ENCODE measurements at places on chromosomes 13 and 19. TPM values are rescaled to one million over a fixed set of nuclear protein-coding genes. Genes with fewer than 3 reads are reported as not detected.
A peak's percentile ranks its signal among the peaks of the same experiment; 100 is the strongest.

SCEL gene
- total RNA-seq: 0.54 TPM

SHISA7 gene
- not detected for total RNA-seq

RNF225 gene
- not detected for total RNA-seq

KEAP1 gene
- total RNA-seq: 73.1 TPM

MEIS3 gene
- total RNA-seq: 37.2 TPM

SMIM24 gene
- total RNA-seq: not detected

MEIOSIN gene
- total RNA-seq: not detected

CGB1 gene
- not detected for total RNA-seq

TEKTIP1 gene
- total RNA-seq: not detected

TBCB gene
- 116 TPM for total RNA-seq

OLFM2 gene
- 8.5 TPM for total RNA-seq

SRRM5 gene
- not detected for total RNA-seq

GIPR gene
- not detected for total RNA-seq

GRCh38 chr13:39095500-39095899 is 57.2 kb downstream of the NHLRC3 start:
- no peak for ATAC-seq

DNA sequence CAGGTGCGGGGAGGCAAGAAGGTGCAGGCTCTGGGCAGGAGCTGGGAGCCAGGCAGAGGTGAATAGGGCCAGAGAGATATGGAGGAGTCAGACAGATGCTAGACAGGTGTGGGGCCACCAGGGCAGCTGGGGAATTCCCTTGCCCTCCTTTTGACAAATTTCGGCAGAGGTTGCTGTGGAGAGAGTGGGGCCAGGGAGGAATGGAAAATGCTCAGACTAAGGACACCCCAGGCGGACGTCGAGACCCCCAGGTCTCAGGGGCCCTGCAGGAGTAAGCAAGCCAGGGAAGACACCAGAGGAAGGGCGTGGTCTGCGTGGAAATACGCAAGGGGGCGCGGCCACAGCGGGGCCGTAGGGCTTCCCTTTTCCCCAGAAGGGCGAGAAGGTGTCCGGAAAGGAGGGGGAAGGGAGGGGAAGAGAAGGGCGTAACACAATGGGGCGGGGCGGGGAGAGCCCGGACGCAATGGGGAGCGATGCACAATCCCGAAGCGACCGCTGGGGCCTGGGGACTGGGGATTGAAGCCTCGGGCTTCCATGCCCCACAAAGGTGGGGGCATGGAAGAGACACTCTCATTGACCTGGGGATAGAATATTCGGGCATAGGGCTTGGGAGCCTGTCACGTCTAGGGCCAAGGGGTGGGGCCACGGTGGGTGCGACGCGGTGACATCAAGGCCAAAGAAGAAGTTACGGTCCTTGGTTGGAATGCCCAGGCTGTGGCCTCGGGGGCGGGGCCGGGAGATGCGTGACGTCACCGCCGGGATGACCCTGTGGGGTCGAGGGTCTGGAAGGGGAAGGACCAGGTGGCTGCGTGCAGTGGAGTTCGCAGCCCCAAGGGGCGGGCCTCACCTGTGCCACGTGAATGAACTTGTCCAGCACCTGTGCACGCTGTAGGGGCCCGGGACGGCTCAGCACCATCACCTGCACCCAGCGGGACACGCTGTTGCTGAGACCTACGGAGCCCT is 8.2 kb downstream of the RASGRP4 start:
- ATAC-seq: peak; percentile 68

GRCh38 chr13:51158365-51158764 is 47.3 kb upstream of the C13orf42 start:
- no peak for ATAC-seq

GRCh38 chr13:107370015-107370785 is 802.3 kb upstream of the ARGLU1 start:
- ATAC-seq: no peak

DNA sequence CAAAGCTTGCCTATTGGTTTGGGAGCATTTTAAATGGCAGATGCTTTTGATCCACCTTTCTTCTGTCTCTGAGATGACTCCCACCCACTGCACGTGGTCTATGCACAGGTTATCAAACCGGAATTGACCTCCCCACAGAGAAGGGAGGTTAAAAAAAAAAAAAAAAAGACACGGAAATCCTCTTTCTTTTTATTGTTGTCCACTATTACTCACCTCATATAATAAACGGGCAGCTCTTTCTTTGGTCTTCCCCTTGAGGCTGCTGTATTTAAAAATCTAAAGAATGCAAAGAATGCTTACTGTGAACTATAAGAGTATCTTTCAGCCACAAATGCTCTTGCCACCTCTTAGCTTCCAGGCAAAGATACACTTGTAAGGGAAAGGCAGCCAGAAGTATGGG is 329.7 kb downstream of the NDFIP2 start:
- no peak for ATAC-seq

DNA sequence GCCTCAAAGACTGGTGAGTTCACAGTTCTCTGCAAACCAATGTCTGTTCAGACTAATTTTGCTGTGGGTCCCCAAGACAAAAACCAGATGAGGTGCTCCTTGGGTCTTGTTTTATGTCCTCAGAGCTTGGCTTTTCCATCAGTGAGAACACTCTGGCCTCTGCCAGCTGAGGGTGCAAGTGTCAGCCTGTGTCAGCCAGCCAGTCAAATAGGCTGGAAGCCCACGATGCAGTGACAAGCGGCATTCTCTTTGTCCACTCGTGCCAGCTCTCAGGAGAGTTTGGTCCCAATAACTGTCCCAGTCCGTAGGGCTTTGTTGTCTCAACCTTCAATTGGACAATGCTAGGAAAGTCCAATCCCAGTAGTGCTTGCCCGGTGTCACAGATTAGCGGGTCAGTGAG is 9.4 kb upstream of the AKT2 start:
- ATAC-seq: no peak

GRCh38 chr13:68125087-68125480 is 894.9 kb upstream of the PCDH9 start:
- no peak for ATAC-seq

GRCh38 chr19:55178781-55179599 is 1.1 kb downstream of the SYT5 start:
- ATAC-seq: peak; percentile 40

GRCh38 chr13:114272977-114273376 is 8.4 kb upstream of the UPF3A start:
- no peak for ATAC-seq

- ATAC-seq: peak; percentile 34
These were observed 750 bp downstream of the RAB20 start for GRCh38 chr13:110560601-110561343.

GRCh38 chr19:55681131-55682092 is 6.4 kb downstream of the EPN1 start:
- no peak for ATAC-seq

- no peak for ATAC-seq
These were observed 18.6 kb downstream of the ZNF233 start for GRCh38 chr19:44278181-44278690.

DNA sequence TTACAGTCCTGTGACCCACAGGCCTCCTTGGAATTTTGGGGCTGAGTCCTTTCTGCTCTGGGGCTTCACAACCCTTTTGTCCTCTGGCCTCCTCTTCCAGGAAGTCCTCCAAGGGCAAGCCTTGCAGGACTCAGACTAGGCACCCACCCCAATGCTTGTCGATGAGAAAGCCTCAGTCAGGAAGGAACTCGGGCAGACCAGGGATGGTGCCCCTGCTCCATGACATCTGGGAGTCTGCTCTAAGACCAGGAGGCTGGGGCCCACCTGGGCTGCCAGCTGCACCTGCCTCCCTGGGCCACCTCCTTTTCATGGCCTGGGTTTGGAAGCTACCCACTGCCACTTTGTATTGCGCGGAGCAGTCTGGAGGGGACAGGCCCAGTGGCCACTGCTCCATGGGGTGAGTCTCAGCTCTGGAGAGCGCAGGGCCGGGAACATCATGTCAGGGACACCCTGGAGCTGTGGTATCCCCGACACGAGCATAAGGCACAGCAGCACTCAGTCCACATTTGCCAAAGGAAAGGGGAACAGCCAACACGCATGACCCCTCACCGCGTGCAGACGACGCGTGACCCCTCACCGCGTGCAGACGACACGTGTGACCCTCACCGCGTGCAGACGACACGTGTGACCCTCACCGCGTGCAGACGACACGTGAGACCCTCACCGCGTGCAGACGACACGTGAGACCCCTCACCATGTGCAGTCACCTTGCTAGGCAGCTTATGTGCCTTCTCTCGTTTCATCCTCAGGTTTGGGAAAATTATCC is 10.8 kb downstream of the C2CD4C start:
- no peak for ATAC-seq

DNA sequence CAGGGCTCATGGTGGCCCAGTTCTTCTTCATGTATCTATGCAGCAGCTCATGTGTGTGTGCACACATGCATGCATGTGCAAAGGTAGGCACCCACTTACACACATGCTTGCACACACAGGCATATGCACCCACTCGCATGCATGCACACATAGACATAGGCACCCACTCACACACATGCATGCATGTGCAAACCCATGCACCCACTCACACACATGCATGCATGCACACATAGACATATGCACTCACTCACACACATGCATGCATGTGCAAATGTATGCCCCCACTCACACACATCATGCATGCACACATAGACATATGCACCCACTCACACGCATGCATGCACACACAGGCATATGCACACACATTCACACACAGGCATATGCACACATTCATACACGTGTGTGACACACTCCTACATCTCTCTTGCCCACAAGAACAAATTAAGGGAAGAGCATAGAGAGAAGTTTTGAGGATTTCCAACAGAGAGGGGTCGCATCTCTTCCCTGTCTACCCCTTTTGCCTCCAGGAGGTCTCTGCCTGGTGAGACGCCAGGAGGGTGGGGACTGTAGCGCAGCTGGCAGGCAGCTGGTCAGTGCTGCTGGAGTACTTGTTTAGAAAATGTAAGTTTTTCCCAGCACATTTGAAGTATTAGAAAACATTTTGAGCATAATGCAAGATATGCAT is 63.9 kb upstream of the ARHGEF7 start:
- no peak for ATAC-seq

- ATAC-seq: no peak
These were observed 5.6 kb downstream of the PNKP start for GRCh38 chr19:49861541-49862378.

DNA sequence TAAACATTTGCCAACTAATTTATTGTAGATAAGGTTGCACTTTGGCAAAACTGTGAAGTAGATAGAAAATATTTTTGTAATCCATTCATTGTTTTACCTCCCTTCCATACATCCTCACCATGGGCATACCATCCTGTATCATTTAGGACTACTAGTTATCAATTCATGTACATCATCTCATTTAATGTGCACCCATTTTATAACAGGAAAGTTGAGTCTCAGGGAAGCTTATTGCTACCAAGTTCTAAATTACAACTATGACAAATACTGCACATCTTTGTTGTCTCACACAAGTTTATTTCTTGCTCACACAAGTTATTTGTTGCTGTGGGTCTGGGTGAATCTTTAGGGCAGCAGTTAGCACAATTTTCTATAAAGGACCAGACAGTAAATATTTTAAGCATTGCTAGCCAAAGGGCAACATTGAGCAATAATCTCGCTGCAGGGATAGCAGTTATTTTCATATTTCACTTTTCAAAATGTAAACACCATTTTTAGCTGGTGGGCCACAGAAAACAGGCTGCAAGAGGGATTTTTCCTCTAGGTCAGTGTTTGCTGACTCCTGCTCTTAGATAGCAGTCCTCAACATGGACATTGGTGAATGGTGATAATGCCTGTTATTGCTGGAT is 276.5 kb downstream of the GPC6 start:
- ATAC-seq: no peak

- ATAC-seq: no peak
These were observed 23.2 kb downstream of the PDS5B start for GRCh38 chr13:32609428-32609827.

- ATAC-seq: no peak
These were observed 122.2 kb downstream of the PCDH9 start for GRCh38 chr13:67107979-67108378.

- ATAC-seq: peak; percentile 28
These were observed 28.1 kb downstream of the BRD4 start for GRCh38 chr19:15304140-15304705.

- no peak for ATAC-seq
These were observed 549 bp downstream of the TIMM50 start for GRCh38 chr19:39481229-39481545.

GRCh38 chr13:91360246-91360751 is 12.8 kb downstream of the MIR17HG start:
- no peak for ATAC-seq

GRCh38 chr19:14772995-14773394 is 5.4 kb downstream of the ADGRE2 start:
- ATAC-seq: no peak

GRCh38 chr13:97018029-97018819 is 23.9 kb upstream of the OXGR1 start:
- no peak for ATAC-seq

- ATAC-seq: peak; percentile 17
These were observed 5.3 kb downstream of the SBNO2 start for GRCh38 chr19:1168572-1169410.

GRCh38 chr13:74205313-74205690 is 71.1 kb upstream of the KLF12 start:
- no peak for ATAC-seq

- no peak for ATAC-seq
These were observed 121.0 kb downstream of the COG6 start for GRCh38 chr13:39776439-39776838.

DNA sequence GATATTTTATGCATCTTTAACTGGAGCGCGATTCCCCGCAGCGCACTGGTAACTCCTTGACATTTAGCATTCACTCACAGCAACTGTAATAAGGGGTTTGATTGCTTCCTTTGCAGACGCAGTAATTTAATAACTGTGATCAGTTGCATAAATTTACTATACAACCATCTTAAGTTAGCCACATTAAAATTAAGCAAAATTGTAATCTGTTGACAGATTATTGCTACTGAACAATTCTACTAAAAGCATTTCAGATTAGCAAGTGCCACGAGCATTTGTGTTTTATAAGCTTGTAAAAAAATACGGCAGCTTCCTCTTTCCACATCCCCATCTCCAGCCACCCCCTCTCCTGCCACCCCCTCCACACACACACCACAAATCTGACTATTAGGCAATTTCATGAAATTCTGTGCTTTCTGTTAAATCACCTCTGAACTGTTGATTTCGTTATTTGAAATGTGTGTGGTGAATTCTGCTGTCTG is 44.4 kb downstream of the TSHZ3 start:
- no peak for ATAC-seq
